Activated naive CD8-positive, alpha-beta T cell treated with anti-CD3 and anti-CD28 coated beads, Interleukin-2, amount 50 U/mL, for 16 hours (primary cell): ENCODE measurements at places on chromosomes 5 and 9.

- DNase-seq: no peak
These were observed 289.4 kb upstream of the DAB2 start for GRCh38 chr5:39714036-39714698.

GRCh38 chr5:39013938-39014337 is 60.3 kb downstream of the RICTOR start:
- DNase-seq: no peak

- no peak for DNase-seq
These were observed 461.3 kb downstream of the SPOCK1 start for GRCh38 chr5:137037848-137038247.

- peak; percentile 74 for DNase-seq
These were observed at the start of gene RECK for GRCh38 chr9:36036780-36037548. Gene RECK, plus strand, starts transcription at chr9:36036913. Its CDS starts 86 bp downstream, at chr9:36036999.

- no peak for DNase-seq
These were observed 72.5 kb downstream of the NDFIP1 start for GRCh38 chr5:142181096-142181495.

DNA sequence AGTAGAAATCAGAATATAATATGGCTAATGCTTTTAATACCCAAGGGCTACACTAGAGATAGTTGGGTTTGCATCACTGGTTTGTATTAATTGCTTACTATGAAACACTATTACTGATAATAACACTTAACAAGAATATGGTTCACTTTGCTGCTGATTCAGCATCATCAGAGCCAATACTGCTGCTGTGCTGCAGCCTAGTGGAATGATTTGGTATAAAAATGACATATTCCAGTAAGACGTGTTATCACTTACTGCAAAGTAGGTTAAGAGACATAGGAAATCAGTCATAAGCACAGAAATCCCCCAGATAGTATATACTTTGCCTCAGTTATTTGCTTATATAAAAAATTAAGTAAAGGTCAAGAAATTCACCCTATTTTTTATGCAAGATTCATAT is 2.8 kb downstream of the CDH10 start:
- no peak for DNase-seq

- no peak for DNase-seq
These were observed 165.7 kb downstream of the KCTD16 start for GRCh38 chr5:144336191-144336961.

- no peak for DNase-seq
These were observed 296.2 kb downstream of the SPATA31D1 start for GRCh38 chr9:82284758-82285157.

DNA sequence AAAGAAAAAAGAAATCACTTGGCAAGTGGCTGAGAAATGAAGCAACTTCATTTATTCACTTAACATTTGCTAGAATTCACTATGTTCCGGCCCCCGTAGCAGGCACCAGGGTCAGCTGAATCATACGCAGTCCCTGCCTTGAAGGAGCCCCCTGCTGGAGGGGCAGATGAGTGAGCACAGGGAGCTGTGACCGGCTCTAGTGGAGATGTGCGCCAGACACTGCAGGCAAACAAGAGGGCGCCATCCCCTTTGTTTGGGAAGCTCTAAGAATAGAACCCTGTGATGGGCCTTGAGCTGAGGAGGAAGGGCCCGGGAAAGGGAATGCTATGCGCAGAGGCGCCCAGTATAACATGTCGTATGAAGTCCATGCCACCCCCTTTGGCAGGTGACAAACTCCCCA is 20.2 kb upstream of the RPL26L1 start:
- no peak for DNase-seq

- no peak for DNase-seq
These were observed 267.6 kb downstream of the ISL1 start for GRCh38 chr5:51650824-51651223.

DNA sequence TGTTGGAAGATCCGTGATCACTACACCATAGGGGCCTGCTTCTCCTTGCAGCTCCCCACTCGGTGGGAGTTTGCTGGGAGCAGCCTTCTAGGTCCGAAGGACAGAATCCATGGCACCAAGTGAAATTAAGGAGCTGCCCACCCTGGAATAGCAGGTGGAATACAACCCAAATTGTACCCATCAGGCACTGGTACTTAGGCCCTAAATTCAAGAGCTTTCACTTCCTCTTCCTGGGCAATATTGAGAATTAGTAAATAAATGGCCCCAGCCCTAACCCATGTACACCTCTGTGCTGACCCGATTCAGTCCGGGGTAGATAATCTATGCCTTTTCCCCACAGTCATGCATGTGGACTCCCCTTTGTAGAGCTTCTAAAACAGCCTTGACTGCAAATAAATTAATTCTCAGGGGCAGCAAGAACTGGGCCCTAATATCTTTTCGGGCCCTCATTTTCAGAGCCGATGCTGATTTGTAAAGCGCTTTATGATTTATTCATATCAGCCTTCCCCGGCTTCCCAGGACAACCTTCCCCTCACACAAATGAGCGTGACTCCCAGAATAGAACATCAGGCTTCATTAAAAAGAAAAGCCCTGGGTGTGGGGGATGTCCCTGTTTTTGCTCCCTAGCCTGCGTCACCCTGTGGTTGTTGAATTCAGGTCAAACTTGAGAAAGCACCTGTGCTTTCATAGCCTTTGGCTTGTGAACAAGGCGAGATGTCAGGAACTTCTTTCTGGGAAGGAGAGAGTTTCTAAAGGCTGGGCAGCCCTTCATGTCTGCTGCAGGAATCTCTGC is 126.1 kb upstream of the TBC1D2 start:
- no peak for DNase-seq

DNA sequence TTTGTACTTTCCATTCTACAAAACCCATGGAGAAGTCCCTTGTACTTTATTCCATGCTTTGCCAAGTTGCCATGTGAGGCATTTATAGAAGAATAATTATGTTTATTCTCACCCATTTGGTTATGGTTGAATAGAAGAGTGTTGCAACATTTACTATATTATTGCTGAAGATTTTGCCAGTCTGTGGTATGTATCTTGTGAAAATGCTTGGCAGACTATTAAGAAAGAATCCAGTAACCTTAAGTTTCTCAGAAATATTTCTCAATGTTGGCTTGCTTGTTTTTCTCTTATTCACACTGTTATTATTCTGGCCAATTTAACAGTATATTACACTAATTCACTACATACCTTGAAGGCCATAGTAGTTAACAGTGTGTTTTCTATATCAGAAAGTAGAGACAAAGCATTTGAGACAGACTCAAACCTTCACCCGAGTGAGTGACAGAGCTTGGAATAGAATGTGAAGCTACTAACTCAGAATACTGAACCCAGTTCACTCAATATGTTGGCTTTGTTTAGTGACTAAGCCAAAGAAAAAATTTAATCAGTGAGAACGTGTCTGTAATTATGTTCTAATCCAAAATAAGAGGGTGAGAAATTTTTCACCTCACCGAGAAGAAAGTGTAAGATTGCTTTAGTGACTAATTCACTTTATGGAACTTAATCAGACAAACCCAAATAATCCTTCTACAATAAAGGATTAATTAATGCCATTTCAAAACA is 184.4 kb downstream of the CWC27 start:
- no peak for DNase-seq

DNA sequence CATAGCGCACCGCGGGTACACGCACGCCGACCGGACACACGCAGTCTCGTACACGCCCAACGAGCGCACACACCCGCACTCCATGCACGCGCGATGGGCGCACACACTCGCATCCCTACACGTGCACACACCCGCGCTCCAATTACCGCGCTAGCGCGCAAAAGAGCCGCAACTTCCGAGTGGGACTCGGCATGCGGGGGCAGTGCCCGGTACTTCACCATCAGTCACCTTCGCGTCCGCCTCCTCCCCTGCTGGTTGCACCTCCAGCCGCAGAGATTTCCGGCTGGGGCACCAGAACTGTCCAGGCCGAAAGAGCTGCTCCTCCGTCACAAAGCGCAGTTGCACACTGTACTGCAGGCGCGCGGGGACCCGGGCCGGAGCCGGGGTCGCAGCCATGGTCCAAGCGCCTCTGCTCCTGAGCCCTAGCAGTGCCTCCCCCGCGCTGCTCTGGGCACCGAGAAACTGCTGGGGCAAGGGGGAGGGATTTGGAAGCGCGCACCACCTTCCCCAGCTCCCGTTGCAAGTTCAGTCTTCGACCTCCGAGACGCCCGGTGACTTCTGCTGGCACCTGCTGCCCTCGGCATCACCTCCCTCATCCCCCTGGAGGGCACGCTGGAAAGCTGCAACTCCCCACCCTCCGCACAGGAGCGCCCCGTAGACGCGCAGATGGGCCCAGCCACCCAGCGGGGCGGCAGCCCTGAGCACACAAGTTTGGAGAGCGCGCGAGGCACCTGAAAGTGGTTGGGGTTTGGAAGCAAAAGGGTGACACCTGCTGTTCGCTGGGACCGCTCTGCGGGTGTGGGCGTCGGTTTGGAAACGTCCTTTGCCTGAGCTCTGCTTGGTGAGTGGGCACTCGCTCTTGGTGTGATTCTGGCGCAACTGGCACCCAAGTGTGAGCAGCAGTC is 337.4 kb upstream of the PUM3 start:
- DNase-seq: no peak

DNA sequence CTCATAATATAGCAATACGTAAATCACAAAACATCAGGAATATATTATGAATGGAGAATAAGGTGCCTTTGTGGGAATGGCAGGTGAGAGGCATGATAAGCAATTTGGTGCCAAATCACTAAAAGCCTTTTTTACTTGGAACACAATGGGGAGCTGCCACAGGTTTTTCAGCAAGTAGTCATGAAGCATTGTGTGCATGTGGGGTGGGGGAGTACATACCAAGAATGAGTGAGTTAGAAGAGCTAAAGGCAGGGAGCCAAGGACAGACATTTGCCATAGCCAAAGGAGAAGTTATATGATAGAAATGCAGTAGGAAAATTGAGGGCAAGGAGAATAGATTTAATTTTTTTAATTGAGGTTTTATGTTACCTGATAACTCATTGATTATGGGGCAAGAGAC is 445.0 kb upstream of the SMC2 start:
- DNase-seq: no peak

GRCh38 chr5:138901716-138902115 is 26.6 kb upstream of the LRRTM2 start:
- DNase-seq: no peak

- no peak for DNase-seq
These were observed 2.8 kb upstream of the ADAMTS2 start for GRCh38 chr5:179348011-179348530.

GRCh38 chr5:74072646-74073045 is 446.6 kb downstream of the ARHGEF28 start:
- DNase-seq: no peak

- no peak for DNase-seq
These were observed 120.1 kb downstream of the XRCC4 start for GRCh38 chr5:83197326-83197967.

DNA sequence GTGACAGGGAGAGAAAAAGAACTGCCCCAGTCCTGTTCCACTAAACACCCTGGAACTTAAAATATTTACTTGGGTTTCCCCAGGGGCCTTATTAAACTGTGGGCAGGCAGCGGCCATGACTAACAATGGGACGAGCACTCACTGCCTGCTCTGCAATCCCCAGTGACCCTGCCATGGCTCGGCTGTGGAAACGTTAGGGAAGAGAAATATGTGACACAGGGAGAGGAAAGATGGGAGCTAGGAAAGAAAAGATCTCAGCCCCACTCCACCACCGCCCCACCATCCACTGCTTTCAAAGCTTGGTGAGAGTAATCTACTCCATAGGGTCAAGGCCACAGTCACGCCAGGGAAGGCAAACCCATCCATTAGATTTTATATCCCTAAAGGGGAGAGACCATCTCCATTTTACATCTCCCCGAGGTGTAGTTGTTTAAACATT is 117.6 kb downstream of the EFNA5 start:
- DNase-seq: no peak

- no peak for DNase-seq
These were observed 77.9 kb upstream of the ATP10B start for GRCh38 chr5:160929906-160930305.
